ENCODE measurements at places on chromosomes 3 and 15. TPM values are rescaled to one million over a fixed set of nuclear protein-coding genes. Genes with fewer than 3 reads are reported as not detected.

CHRNA3 gene
- total RNA-seq = 0.89 TPM

- DNase-seq = no peak
Measured at GRCh38 chr15:86690566-86690965, 610.9 kb downstream of the AGBL1 start.

- no peak for DNase-seq
Measured at GRCh38 chr15:28106294-28107110, 7.4 kb upstream of the OCA2 start.

GRCh38 chr3:105806359-105806758 lies 62.5 kb downstream of the CBLB start:
- no peak for DNase-seq

GATM gene
- total RNA-seq = 136 TPM

DNA sequence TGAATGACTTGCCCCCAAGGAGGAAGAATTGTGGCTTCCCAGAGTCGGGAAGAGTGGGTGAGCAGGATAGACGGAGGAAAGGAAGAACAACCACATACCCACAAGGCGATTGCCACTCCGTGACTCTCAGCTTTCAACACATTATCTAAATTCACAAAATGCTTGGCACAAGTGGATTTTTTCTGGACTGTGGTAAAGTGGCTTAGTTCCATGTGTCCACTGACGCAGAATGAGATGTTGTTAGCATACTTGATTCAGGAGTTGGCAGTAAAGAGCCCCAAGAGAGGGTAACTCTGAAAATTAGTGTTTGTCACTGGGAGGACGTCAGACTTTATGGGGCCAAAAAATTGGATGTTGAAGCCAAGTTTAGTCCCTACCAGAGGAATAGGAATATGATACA lies 198.8 kb upstream of the CTNNB1 start:
- no peak for DNase-seq

DNA sequence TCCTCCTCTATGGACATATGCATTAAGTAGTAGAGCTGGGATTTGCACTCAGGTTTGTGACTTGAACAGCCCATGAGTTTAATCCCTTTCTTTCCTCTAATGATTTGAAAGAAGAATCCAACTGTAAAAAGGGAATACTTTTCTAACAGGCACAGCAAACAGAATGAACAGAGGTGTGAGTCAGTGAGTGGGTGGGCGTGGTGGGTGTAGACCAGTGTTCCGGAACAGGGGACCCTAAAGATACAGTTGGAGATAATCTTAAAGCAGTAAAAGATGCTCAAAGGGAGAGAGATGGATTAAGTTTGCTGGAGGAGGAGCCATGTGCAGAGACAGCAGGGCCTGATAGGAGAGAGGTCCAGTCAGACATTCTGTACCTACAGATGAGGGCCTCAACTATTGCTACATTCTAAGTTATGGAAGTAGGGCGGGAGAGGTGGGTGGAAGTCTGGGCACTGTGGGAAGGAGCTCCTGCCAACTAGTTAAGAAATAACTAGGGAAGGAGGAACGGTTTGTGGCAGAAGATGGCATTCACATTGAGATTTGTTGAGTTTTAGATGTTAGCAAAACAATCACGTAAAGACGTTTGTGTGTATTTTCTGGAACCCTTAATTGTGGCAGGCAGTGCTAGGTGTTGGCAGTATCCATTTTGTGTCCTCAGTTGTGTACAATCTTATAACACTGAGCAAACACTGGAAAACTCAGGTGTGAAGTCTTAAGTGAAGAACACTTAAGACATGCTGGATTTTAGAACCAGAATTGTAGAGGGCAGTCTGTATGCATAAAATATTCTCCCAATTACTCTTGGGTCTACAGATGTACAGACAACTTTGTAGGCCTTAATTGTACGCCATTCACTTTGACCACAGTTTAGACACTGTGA lies 511.0 kb downstream of the GRM7 start:
- DNase-seq = no peak

- DNase-seq = no peak
Measured at GRCh38 chr15:28097656-28098359, 1.3 kb downstream of the OCA2 start.

DNA sequence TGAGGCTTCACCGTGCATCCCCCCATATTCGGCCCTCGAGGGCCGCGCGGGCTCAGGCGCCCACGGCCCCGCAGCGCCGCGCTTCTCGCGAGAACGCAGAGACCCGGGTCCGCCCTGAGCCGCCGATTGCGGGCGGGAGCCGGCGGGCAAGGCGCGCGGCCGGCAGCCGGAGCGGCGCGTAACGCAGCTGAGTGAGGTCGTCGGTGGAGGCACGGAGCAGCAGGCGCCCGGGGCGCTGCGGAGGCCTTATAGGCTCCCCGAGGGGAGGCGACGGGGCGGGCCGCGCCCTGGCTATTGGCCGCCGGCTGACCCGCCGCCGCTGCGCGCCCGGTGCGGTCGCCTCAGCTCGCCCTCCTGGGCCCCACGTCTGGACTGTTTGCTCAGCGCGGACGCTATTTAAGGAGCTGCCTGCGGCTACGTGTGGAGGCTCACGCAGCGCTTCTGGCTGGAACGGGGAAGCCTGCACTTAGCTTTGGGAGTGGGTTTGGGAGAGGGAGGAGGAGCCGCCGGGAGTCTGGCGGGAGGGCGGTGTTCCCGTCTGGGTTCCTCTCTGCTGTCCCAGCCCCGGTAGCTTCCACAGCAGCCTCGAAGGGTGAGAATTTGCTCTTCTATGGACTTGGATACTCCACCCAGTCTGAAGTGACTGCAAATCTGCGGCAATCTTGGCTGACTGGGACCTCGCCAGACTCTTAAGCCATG lies at the start of gene PLOD2:
Gene PLOD2, minus strand, starts transcription at position 221 of the 699 bp plus-strand sequence. Its CDS starts 195 bp downstream, at position 26.
- DNase-seq = peak; percentile 80

- no peak for DNase-seq
Measured at GRCh38 chr3:160390565-160391138, 8.4 kb downstream of the IFT80 start.

- no peak for DNase-seq
Measured at GRCh38 chr15:61598655-61599054, 369.6 kb upstream of the RORA start.

DNA sequence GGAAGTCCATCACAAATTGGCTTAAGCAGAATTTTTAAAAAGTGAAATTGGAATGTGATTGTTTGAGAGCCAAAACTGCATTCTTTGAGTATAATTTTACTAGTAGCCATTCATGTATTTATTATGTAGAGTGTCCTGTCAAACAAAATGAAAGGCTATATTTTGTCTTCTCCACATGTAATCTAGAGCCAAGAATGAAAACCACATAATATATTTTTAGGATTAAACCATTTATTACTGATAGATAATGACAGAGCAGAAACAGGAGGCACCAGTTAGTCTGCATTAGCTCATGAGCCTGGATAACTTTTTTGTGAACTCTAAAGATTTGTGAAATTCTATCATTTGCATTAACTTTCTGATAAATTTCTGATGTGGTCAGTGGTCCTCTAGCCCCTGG lies 130.2 kb downstream of the FILIP1L start:
- no peak for DNase-seq

- no peak for DNase-seq
Measured at GRCh38 chr3:90069748-90070147, 962.3 kb downstream of the EPHA3 start.

- DNase-seq = no peak
Measured at GRCh38 chr15:91258415-91258759, 158.3 kb downstream of the SV2B start.

DCLK3 gene
- total RNA-seq = 0.12 TPM

GRCh38 chr3:119349354-119350041 lies 55.3 kb downstream of the ARHGAP31 start:
- no peak for DNase-seq

DNA sequence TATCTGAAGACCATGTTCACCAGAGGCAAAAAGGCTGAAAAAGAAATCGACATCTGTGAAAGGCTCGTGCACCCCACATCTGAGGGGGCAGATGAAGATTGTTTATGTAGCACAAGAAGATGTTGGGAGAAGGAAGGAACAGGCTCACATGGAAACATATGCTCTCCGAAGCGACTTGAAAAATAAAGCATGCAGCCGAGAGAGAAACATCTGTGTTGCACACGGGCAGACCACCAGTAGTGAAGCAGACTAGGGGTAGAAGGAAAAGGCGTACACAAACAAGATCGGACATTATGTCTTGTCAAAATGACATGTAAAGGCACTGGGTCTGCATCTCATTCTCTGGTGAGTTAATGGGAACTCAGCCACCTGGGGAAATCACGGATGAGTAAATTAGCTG lies 356.5 kb downstream of the ZIC4 start:
- DNase-seq = no peak

- no peak for DNase-seq
Measured at GRCh38 chr15:80251428-80252120, 439 bp downstream of the CTXND1 start.

TICRR gene
- 0.37 TPM for total RNA-seq

AHSG gene
- 2.2 TPM for total RNA-seq

- no peak for DNase-seq
Measured at GRCh38 chr3:71419369-71419768, 164.2 kb downstream of the FOXP1 start.

GRCh38 chr15:91947293-91947679 lies 93.8 kb downstream of the SLCO3A1 start:
- DNase-seq = no peak

RETNLB gene
- total RNA-seq = not detected

CFAP20DC gene
- total RNA-seq = 1.9 TPM

- no peak for DNase-seq
Measured at GRCh38 chr3:187017511-187018230, 87.3 kb downstream of the ST6GAL1 start.

ALG1L2 gene
- total RNA-seq = 1.2 TPM

DNA sequence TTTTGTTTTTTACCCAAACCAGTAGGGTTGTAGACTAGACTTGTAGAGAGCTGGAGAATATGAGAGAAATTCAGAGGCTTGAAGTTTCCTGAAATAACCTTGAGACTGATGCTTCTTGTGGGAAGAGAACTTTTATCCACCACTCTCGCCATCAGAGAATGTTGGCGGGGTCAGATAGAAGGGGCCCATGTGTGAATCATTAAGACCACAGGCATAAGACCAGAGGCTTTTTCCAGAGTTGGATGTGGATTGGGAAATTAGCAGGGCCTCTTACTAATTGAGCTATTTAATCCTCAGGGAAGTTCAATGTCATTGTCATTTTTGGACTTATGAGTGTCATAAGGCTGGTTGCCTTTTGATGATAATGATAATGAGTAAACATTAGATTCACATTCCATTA lies 246.9 kb upstream of the THRB start:
- DNase-seq = no peak

- no peak for DNase-seq
Measured at GRCh38 chr3:49023775-49024174, 1.9 kb downstream of the NDUFAF3 start.

- no peak for DNase-seq
Measured at GRCh38 chr3:100008081-100008698, 106.1 kb downstream of the FILIP1L start.

GRCh38 chr15:59250249-59250648 lies 43.6 kb downstream of the LDHAL6B start:
- no peak for DNase-seq

THAP10 gene
- total RNA-seq = 4.9 TPM

DNA sequence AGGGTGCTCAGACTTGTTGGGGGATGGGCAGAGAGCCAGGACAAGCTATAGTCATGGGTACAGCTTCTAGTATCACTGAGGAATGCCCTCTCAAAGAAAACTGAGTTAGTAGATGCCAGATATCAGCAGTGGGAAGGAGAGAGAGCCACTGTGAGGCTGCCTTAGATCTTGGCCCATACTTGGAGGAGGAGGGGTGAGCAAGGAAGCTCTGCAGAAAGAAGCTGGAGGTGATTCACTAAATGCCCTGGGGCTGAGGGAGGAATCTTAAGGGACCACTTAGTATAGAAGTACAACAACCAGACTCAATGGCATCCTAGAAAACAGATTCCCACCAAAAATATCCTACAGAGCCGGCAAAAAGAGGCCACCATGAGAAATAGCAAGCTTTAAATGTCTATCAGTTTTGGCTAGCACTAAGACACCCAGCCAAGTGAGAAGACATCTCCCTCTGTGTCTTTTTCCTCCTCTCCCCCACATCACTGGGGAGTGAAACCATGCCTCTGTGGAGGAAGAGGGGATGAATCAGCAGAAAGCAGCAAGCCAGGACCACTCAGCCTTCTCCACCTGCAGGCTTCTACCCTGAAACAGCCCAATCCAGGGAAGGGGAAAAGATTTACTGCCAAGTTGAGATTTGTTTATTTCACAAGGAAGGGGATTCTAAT lies 282.5 kb upstream of the STT3B start:
- DNase-seq = no peak

DNA sequence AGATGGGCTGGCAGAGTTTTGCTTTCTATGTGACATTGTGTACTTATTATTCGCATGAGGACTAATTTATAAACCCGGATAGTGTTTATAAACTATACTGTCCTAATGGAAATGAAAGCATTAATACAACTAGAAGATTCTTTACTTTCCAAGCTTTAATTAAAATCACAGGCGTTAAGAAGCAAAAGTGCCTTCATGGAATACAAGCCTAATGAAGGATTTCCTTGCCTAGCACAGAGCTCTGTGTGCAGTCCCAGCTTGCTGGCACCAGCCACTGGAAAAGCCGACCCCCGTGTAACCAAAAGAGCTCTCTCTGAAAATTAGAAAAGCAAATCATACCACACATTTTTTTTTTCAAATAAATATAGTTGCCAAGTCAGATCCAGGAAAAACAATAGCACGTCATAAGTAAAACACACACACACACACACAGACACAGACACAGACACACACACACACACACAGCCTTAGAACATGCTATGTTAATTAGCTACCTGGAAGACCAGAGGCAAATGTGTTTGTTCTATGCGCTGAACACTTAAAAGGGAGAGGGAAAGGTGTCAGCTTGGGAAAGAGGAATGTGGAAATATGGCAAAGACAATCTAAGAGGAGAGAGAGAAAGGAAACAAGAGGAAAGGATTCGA lies 1084.2 kb downstream of the TUSC7 start:
- no peak for DNase-seq

DNA sequence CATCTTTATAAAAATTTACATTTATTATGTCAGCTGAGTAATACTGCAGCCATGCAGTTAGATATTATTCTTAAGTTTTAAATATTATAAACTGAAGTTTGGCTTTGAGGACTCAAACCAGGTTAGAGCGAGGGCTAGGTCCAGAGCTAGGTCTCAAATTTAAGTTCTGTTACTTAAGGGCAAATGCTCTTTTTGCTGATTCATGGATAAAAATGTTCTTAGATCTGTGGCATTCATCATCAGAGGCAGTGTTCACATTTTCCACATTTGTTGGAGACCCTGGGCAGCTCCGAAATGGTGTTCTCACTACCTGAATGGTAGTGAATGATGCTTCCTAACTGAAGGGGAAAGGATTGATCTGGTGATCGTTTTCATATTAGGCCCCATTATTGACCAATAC lies 121.4 kb upstream of the MB21D2 start:
- no peak for DNase-seq
